ENCODE measurements at places on chromosomes 2 and 18.

GRCh38 chr2:235754357-235755207, 260.7 kb downstream of the AGAP1 start:
- DNase-seq = no peak

DNA sequence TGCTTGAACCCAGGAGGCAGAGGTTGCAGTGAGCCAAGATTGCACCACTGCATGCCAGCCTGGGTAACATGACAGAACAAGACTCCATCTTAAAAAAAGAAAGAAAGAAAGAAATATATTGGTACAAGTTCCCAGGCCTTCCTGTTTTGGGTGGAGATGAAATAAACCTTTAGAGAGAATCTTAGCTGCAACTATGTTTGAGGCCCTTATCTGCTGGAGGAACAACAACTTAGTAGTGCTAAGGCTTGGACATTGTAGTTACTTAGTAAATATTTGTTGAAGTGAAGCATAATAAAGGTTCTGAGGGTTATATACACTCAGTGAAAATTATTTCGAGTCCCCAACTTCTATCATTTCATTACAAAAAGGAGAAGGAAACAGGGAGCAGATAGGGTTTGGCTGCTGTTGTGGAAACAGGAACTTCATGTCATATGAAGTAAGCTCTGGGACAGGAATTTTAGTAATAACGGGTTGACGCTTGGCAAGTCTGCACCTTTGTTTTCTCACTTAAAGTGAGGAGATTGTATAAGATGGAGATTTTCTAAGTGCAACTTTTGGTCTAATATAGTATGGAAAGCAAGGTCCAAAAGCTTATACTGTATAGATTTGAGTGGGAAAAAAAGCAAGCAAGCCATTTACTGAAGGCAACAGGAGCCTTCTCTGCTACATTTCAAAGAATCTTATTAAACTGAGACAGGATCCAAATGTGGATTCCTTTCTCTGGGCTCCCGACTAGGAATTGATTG, 40.0 kb upstream of the AGPS start:
- DNase-seq = no peak

GRCh38 chr2:7026742-7027141, 109.5 kb downstream of the RNF144A start:
- no peak for DNase-seq

DNA sequence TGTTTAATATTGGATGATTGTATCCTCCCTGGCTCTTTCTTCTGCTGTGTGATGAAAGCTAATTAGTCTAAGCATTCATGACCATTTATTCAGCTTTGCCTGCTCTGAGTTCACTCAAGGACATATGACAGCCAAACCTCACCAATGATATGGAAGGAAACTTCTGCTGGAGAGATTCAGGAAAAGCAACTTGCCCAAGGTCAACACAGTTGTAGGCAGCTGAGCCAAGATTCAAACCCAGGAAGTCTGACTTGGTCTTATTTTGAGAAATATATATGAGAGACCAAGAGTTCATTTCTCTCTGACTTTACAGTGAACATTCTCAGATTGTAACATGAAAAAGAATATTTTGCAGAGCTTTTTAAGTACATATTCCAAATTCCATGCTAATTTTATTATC, 1588.5 kb upstream of the PIK3C3 start:
- DNase-seq = no peak
